Hippocampal formation (tissue), 2 donors: ENCODE measurements at places on chromosomes 2 and 18.

- DNase-seq: no peak
Observed at GRCh38 chr2:215900843-215901242, 112.5 kb downstream of the MREG start.

DNA sequence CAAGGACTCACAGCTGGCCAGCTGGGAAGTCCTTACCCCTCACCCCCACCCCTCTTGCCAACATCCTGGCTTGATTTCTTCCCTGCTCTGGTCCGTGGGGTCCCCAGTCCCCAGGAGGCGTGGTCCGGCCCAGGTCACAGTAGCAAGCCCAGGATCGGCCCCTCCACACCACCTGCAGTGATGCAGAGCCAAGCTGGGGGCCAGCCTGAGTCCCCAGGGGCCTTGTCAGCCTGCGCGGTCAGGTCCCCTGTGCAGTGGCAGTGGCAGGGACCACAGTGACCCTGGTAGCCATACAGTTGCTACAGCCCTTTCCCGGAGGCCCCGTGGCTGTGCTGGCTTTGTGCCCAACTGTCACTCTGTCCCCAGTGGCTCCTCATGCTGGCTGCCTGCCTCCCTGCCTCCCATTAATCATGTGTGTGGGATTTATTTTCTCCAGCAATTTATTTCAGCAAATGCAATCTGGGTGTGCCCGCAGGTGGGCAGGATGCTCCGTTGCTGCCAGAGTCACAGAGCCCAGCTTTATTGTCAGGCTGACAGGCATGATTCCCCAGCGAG lies 8.8 kb upstream of the PRSS56 start:
- no peak for DNase-seq

DNA sequence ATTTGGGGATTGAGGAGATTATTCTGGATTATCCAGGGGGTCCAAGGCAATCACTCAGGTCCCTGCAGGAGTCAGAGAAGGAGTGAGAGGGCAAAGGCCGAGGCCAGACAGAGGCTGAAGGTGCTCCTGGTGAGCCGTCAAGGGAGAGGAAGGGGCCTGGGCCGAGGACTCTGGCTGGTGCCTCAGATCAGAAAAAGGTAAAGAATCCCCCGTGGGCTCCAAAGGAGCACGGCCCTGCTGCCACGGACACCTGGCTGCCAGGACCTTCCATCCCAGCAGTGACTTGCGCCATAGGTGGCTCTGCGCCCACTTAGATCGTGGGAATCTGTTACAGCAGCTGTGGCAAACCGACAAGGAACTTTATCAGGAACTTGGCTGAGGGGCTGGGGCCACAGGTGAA lies 374.8 kb upstream of the MYT1L start:
- no peak for DNase-seq

- DNase-seq: no peak
Observed at GRCh38 chr2:66414896-66415295, 20.0 kb upstream of the MEIS1 start.

GRCh38 chr2:106972782-106973181 lies 86.8 kb upstream of the ST6GAL2 start:
- no peak for DNase-seq

- peak; percentile 36 for DNase-seq
Observed at GRCh38 chr18:74654638-74655037, 57.0 kb downstream of the ZNF407 start.

DNA sequence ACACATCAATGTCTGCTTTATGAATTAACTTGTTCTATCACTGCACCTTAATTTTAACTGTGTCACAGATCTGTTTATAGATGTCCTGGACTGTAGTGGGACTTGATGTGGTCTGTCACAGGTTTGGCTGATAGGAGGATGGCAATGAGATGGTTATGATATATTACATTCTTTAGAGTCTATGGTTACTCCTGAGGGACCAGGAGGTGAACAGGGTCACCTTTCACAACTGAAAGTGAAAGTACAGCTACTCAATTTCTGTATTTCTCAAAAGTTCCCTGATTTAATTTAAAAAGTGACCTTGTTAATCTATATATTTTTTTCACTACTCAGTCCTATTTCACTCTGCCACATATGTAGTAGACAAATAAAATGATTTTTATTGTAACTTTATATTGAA lies 1284.1 kb upstream of the GYPC start:
- no peak for DNase-seq

DNA sequence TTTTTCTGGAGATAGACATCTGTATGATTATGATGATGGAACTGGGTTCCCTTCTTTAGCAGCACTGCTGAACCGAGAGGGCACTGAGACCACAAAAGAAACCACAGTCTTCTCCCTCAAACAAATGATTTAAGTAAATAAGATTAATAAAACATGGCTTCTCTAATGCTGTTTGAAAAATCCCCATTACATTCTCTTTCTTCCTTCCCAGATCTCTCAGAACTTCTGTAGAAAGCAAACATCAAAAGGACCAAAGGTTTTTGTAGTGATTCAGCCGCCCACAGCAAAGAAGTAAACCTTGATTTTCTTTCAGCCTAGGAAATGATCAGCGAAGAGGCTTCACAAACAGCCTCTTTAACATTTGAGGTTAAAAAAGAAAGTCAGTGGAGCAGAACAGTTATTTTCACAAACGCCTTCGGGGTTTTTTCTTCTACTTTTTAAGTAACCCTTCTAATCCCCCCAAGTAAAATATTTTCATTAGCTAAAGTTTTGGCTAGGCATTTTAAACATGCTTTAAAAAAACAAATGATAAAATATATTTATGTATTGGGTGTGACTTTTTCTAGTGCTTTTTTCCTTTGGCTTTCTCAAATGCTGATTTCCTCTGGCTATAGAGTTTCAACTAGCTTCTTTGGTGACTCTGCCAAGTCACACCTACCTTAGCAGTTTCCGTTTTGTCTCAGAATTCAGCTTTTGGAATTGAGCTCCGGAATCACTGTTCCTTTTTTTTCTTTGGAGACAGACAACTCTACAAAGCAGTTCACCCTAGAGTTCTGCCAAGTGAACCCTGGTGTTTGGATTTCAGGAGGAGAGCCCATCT lies 89.6 kb downstream of the UPP2 start:
- DNase-seq: no peak

DNA sequence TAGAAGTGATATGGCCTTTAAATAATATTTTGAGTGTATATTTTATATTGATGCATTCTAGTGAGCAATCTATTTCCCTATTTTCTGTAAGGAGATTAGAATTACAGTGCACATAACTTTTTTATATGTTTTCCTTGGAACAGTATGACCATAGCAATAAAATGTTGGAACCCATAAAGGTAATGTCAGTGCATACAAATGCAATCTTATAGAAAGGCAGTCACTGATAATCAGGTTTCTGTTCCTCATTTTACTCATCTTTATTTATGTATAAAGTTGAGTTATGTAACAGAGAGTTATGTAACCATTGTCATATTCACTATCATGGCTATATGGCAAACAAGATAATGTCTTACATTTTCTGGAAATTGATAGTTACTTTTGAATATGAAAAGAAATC lies 179.9 kb upstream of the NETO1 start:
- DNase-seq: no peak

GRCh38 chr2:83388804-83389203 lies 1070.3 kb downstream of the SUCLG1 start:
- DNase-seq: no peak

DNA sequence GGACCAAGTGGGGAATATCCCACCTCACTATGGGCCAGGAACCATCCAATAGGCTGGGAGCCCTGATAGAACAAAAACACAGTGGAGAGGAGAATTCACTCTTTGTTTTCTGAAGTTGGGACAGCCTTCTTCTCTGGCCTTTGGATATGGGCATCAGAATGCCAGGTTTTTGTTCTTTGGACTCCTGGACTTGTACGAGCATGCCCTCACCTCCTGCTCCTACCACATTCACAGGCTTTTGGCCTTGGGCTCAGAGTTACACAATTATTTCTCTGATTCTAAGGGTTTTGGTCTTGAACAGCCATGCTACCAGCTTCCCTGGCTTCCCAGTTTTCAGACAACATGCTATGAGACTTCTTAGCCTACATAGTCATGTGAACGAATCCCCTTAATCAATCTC lies 732.9 kb upstream of the VRK2 start:
- DNase-seq: no peak

DNA sequence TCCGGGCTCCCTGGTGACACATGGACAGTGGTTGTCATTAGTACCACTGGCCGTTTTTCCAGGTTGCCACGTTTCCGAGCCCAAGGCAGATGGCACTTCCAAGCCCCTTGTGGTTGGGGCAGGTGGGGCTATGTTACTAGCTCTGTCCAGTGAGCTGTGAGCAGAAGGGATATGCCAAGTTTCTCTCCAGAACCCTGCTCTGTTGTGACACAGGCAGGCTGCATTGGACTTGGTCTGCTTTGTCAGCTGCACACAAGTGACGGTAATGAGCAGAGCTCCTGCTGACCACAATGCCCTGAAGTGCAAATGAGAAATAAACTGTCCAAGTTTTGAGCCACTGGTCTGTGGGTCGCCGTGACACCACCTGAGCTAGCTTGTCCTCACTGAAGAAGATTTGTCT lies 118.8 kb downstream of the GYPC start:
- no peak for DNase-seq

DNA sequence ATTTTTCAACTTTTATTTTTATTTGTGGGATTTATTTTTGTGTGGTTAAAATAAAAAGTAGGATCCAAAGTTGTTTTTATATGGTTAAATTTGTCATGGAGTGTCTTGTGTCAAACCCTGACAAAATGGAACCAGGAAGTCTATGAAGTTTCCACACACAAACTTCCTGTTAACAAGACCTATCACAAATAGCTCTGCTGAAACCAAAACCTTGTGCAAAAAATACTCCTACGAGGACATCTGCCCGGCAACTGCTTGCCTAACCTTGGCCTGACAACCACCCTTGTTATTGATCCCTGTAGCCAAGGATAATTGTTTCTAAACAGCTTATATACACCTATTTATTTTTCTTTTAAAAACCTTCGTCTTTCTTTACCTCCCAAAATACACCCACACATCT lies 389.6 kb downstream of the TRIB2 start:
- DNase-seq: no peak

DNA sequence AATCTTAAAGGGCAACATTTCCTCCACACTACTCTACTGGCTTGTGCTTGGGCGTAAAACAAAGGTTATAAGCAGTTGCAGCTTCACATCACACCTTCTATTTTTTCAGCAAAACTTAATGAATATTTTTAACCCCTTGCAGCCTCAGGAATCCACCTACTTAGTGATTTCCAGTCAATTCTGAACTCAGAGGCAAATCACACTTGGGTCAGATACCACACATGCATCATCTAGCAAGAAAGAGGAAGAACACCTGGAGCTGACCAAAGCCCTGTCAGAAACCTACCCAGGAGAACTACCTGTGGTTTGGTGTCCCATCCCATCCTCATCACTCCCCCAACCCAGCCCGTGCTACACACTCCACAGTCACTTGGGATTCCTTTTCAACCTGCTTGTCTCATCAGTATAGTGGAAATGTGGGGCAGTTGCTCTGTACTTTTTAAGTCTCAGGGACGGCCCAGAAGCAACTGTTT lies 25.5 kb downstream of the PIAS2 start:
- DNase-seq: no peak
